K562 (cell line): ENCODE measurements at places on chromosomes 16 and 17. TPM values are rescaled to one million over a fixed set of nuclear protein-coding genes. Genes with fewer than 3 reads are reported as not detected.

- no peak for DNase-seq
Observed at GRCh38 chr17:76254275-76254674, 10.9 kb upstream of the UBALD2 start.

- no peak for DNase-seq
Observed at GRCh38 chr17:37147301-37147812, 198.6 kb downstream of the AATF start.

DNA sequence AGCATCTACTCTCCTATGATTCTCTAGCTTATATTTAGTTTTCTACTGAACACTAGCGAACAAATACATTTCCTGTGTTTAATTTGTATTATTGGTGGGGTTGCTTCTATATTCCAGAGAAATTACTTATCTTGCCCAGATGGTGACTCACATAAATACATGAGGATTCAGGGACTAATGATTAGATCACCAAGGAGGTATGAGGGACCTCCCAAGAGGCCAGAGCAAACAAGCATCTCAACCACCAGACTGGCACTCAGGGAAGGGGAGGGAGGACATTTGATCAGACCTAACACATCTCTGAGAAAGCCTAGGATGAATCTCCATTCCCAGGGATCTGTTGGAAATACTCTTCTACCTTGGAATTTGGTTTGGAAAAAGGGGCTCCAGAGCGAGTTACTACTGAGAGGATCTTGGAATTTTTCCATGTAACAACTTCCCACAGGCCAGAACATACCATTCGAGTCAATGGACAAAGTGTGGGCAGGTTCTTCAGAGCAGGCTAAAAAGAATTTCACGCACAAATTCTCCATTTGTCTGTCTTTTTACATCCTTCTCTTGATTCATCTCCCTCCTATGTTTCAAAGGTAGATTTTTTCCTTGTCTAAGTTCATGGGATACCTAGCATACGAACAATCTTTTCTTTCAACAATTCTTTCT, 262.6 kb upstream of the MYOCD start:
- no peak for DNase-seq

ENGASE gene
- 32.3 and 45.5 TPM in 2 replicates for total RNA-seq

- no peak for DNase-seq
Observed at GRCh38 chr16:87441886-87442580, 49.9 kb downstream of the MAP1LC3B start.

- no peak for DNase-seq
Observed at GRCh38 chr17:57874434-57875289, 24.8 kb upstream of the MRPS23 start.

DNA sequence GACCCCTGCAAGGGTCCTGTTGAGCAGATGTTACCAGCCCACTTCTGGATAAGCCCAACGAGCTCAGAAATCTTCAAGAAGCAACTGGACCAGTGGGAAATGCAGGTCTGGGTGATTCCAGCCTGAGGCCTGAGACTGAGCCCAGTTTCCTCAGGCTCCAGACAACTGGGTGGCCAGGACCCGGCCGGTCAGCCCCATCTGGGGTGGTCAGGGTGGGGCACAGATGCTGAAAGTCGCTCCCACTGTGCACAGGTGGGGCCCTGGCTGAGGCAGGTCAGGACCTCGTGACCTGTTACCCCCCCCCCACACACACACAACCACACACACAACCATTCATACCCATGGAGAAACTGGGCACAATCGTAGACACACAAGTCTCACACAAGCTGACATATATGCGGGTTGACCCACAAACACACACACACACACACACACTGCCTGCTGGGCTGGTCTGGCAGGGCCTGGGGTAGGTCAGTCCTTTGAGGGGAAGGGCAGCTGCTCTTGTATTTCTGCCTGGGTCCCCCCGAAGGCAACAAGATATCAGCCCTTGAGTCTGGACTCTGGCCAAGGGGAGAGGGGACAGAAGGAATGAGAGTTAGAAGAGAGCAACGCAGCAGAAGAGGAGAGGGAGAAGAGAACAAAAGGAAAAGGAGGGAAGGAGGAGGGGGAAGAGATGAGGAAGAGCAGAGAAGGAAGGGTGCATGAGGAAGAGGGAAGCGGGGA, 99.0 kb upstream of the CDH5 start:
- DNase-seq = no peak

- no peak for DNase-seq
Observed at GRCh38 chr17:43018008-43018853, 4.0 kb downstream of the VAT1 start.

DNA sequence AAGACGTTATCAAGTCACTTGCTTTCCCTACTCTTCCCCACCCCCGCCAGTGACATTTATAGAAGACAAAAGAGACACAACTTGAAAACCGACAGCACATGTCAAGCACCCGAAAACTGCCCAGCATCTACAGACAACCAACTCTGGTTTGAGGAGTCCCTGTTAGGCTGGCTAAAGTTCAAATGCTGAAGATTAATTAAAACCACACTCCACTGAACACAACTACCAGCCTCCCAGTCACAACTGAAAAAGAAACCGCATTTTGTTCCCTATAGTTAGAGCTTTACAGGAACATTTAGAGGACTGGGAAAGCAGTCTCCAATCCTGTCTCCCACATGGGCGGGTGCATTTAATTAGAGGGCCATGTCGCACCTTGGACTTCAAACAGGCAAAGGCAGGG, 73.0 kb upstream of the COX10 start:
- no peak for DNase-seq

PDE6G gene
- not detected in 2 replicates for total RNA-seq

GRCh38 chr16:6341981-6342380, 990.7 kb upstream of the RBFOX1 start:
- DNase-seq = no peak

GRCh38 chr17:35630530-35631148, 43.5 kb downstream of the AP2B1 start:
- no peak for DNase-seq

CCL11 gene
- not detected in 2 replicates for total RNA-seq

GRCh38 chr16:1197237-1197866, 27.7 kb downstream of the TPSG1 start:
- DNase-seq = no peak

DNA sequence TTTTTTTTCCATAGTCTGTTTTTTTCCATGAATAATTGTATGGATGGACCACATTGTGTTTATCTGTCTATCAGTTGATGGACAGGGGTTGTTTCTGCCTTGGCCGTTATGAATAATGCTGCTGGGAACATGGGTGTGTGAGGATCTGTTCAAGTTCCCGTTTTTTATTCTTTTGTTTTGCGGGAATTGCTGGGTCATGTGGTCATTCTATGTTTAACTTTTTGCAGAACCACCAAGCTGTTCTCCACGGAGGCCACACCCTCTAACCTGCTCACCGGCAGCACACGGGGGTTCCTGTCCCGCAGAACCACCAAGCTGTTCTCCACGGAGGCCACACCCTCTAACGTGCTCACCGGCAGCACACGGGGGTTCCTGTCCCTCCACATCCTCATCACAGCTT, 5.9 kb upstream of the MSLN start:
- DNase-seq = no peak

- no peak for DNase-seq
Observed at GRCh38 chr16:88585269-88585668, 15.1 kb downstream of the ZC3H18 start.

- no peak for DNase-seq
Observed at GRCh38 chr16:78372277-78372676, 272.8 kb downstream of the WWOX start.

DNA sequence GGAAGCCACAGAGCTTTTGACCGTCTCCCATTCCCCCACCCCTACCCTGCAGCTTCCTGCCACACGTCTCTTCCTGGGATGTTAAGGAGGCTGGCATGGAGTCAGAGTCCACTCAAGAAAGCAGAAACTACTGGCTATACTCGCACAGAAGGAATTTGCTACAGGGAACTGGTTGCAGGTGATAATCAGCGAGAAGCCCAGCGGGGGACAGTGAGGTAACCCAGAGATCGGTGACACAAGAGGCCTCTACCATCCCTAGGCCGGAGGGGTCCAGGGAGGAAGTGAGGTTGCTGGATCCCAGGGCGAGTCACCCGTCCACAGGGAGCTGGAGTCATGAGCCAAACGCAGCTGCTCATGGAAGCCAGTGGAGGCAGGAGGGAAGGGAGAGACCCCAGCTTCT, 93.7 kb downstream of the SDK2 start:
- DNase-seq = no peak

LRRC37A gene
- total RNA-seq = 1.1 and 1.3 TPM in 2 replicates

DNA sequence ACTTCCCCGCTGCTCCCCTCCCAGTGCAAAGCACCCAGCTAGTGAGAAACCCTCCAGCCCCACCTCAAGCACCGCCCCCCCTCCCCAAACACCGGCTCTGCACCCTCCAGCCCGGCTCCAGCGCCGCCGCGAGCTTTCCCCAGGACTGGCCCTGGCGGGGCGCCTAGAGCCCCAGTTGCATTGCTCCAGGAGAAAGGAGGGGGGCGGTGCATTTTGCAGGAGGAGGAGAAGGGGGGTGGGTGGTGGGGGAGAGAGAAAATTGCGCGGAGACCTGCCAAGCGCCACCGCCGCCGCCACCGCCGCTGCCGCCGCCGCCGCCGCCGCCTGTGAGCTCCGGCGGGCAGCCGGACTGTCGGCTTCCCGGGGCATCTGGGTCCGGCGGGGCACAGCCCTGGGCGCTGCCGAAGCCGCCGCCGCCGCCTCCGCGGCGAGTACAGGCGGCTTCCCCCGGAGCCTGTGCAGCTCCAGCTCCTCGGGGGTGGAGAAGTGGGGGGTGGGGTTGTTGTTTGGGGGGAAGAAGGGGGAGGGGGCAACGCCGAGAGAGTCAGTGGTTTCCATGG, 333 bp upstream of the NOG start:
- DNase-seq = no peak

GRCh38 chr17:2123375-2124251, 68.7 kb downstream of the HIC1 start:
- DNase-seq = no peak

- no peak for DNase-seq
Observed at GRCh38 chr16:67252609-67253497, 4.1 kb downstream of the SLC9A5 start.

DNA sequence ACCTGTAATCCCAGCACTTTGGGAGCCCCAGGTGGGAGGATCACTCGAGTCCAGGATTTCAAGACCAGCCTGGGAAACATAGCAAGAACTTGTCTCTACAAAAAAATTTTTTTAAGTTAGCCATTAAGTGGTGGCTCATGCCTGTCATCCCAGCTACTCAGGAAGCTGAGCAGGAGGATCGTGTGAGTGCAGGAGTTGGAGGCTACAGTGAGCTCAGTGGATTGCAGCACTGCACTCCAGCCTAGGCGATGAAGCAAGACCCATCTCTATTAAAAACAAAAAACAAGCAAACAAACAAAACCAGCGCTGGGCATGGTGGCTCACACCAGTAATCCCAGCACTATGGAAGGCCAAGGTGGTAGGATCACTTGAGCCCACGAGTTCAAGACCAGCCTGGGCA, 38.0 kb downstream of the HEATR3 start:
- no peak for DNase-seq
